NCI-H1417 (cell line): ENCODE measurements at places on chromosomes 11 and 22.

DNA sequence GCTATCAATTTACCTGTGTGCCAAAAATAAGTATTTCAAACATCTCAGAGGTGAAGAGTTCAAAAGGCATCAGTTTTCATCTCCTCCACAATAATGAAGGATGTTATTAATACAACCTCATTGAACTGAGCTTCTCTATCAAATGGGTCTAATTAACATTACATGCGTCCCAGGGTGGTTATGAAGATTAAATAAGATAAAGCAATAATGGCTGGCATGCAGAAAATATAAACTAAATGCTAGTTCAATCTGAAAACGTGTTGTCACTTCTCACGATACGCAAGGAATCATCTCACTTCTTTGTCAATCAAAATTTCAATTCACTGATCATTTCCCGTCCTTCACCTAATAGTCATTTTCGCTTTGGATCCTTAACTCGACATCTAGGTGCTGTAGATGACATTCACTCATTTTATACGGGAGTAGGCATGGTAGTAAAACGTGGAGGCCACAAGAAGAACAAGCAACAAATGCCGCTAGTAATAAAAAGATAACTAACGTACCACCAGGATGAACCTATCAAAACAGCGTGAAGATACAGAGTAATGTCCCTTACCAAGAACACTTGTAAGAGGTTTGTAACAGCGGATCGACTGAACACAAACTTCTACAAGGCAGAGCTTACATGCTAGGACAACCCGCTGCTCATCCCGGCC is 918 bp downstream of the CHORDC1 start:
- DNase-seq: no peak

DNA sequence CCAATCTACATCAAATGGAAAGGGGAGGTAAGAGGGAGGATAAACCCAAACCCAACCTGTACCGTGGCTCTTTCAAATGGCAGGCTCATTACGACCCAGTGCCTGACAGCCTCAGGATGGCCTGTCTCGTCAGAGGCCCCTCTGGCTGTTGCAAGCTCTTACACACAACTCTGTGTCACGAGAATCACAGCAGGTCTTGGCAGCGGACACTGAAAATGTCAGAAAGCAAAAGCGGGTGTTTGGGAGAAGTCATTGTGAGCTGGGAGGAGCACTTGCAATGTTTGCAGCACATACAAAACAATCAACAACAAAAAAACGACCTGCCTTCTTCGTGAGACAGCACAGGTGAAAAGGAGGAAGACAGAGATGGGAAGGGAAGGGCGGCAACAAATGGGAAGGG is 248.1 kb downstream of the OPCML start:
- DNase-seq: no peak

DNA sequence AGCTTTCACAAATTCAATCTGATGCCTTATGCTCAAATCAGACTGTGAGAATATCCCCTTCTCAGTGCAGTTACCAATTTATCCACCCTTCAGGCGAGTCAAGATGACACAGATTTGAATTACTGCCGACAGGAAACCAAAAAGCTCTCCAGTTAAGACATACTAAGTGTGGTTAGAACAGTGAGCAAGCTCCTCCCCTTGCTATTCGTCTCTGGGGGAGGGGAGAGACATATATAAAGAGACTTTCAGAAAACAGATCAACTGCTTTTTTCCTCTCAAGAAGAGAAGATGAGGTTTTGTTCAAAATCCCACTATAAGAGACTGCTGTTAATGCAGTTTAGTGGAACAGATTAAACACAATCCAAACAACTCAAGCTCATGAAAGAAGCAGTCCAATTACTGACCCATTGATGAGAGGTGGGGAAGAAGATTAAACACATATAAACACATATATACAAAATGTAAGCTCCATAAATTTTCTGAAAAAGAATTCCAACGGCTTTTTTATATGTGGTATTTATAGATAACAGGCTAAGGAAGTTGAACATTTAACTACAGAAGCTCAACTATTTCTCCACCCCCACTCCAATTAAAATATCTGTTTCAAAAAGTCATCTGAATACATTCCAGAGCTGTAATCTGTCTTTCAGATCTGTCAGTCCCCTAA is 102.7 kb downstream of the MRTFA start:
- DNase-seq: peak; percentile 45

- DNase-seq: no peak
These were observed 25.6 kb downstream of the HTR3A start for GRCh38 chr11:114000526-114000925.
